A549 (cell line): ENCODE measurements at places on chromosomes 16 and 17. TPM values are rescaled to one million over a fixed set of nuclear protein-coding genes. Genes with fewer than 3 reads are reported as not detected.

The CEMP1 gene
- polyA plus RNA-seq = not detected in 3 replicates

The FBXW10B gene
- polyA plus RNA-seq = 14.3 to 19.5 TPM (median 15.3 TPM) in 3 replicates

The IL21R gene
- 0.04 TPM in 3 replicates for polyA plus RNA-seq

The RNU2-1 gene
- polyA plus RNA-seq = not detected in 3 replicates

The CRHR1 gene
- 0.12 TPM in 1 of 3 replicates, not detected in the others for polyA plus RNA-seq

GRCh38 chr17:56305007-56305406 lies 151.7 kb downstream of the ANKFN1 start:
- no peak for DNase-seq

DNA sequence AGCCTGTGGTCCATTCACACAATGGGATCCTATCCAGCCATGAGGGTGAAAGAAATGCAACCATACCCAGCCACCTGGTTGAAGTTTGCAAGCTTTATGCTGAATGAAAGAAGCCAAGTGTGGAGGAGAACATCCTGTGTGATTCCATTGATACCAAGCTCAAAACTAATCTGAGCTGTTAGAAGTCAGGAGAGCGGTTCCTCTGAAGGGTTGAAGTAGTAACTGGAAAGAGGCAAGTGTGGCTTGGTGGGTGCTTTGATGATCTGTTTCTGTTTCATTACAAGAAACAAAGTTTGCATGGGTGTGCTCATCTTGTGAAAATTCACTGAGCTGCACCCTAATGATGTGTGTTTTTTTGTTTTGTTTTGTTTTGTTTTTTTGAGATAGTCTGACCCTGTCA lies 99.4 kb downstream of the SALL1 start:
- no peak for DNase-seq

DNA sequence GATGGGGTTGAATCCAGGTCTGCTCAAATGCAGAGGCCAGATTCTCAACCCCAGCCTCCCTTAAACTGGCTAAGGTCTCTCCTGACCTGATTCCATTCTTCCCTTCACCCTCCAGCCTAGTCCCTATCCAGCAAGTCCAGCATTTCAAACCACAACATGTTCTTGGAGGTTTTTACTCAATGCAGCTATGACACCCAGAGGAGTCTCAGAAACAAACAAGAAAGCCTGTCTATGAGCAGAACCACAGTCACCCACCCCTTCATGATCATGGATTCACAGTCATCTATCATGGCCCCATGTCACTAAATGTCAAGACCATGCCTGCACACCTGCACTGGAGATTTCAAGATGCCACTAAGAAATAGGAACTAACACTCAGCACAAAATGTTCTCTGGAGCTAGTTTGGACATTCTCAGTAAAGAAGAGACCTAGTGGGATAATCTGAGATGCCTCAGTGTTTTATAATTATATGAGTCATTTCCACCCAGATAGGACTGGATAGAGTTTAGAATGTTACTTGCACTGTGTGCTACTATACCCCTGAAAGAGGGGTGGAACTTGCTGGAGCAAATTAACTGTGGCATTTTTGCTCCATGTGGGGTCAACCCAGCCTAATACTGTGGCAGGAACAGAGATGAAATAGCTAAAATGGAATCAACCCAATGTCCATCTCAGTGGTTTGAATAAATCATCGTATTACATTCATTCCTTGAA lies 9.5 kb upstream of the METTL22 start:
- no peak for DNase-seq

DNA sequence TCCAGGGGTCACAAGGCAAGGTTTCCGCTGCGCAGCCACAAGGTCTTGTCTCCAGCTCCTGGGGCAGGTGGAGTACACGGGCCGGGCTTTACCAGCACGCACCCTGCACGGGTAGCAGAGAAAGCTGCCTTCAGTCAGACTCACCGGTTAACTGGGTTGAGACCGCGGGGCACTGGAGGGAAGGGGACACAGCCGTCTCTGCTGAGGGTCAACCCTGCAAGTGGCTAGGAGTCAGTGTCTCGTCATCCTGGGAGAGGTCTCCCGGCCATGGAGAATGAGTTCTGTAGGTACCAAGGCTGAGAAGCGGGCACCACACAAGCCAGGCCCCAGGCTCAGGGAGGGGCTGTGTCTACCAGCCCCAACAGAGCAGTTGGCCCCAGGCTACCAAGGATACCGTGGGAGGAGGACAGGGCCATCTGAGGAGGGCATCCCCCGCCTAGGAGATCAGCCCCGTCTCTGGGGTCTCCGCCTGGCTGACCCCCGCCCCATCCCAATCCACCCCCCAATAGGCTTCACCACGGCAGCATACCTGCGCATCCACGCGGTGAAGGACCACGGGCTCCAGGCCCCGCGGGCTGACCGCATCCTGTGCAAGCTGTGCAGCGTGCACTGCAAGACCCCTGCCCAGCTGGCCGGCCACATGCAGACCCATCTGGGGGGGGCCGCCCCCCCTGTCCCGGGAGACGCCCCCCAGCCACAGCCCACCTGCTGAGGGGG lies 2.8 kb upstream of the PRRT2 start:
- DNase-seq = no peak

DNA sequence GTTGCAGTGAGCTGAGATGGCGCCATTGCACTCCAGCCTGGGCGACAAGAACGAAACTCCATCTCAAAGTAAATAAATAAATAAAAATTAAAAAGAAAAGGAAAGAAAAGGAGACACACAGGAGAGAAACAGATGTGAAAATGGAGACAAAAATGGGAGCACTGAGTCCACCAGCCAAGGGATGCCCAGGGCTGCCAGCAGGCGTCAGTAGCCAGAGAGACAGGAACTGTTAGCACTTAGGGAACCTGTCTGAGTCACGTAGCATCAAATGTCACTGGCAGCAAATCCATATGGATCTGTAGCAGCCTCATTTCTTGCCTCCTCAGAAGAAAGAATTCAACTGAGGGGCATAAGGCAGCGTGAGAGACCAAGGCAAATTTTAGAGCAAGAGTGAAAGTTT lies 79.7 kb downstream of the CYLD start:
- peak; percentile 21 for DNase-seq

- no peak for DNase-seq
Measured at GRCh38 chr17:63497708-63498483, 21.0 kb downstream of the ACE start.

GRCh38 chr17:66946251-66946650 lies 18.3 kb upstream of the CACNG4 start:
- no peak for DNase-seq

DNA sequence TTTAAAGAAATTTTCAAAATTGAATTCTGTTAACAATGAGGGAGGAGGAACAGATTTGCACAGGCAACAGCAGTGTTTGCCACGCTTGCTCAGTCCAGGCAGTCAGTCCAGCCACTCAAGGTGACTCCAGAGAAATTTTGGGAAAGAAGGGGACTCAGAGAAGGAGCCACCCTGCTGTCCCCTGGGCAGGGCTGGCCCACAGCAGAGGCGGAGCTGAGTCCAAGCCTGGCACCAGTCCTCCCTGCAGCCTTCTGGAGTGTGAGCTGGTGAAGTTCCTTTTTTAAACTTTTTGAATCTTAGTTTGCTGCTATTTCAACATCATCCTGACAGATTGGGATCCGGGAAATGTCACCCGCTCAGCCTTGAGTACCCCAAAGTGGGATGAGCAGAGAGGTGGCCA lies 14.5 kb upstream of the SLC47A2 start:
- no peak for DNase-seq

- DNase-seq = peak; percentile 85
Measured at GRCh38 chr17:64773836-64774761, 112.0 kb upstream of the SMURF2 start.

DNA sequence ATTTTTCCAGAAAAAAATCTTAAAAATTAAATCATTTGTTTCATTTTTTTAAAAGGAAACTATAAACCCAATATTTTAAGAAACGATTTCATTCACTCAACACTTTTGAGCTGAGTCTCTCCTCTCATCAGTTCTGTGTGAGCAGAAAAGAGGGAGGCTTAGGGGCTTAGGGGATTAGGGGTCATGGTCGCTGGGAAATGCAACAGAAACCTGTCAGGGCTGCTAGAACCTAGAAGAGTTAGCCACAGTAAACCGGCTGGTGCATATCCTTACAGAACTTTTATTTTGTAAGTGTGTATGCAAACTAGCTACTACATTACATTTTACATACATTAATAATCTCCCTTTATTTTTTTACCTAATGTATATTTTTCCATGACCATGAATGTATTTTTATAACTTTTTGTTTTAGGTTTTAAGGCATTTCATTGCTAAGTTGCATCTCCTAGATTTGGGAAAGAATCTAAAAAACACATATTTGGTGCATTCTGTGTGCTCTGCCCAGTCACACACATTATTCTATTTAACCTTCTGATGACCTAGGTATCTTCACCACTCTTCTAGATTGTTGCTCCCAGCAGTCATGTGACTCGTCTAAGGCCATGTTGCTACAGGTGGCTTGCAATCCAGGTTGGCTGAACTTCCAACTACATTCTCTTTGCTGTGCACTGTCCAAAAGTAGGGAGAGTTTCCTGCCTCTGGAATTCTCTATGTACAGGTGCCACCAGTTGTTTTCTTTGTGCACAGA lies 24.4 kb downstream of the TBC1D3B start:
- no peak for DNase-seq

GRCh38 chr16:84754353-84754856 lies 54.6 kb downstream of the USP10 start:
- peak; percentile 78 for DNase-seq
